ENCODE measurements at places on chromosomes 3 and 15.

- peak; percentile 53 for DNase-seq
These were observed 8.7 kb downstream of the DISP2 start for GRCh38 chr15:40366457-40367370.

GRCh38 chr15:81133782-81134461, at the start of gene CFAP161:
CFAP161 (plus strand) TSS chr15:81134270; CDS start chr15:81134330, 60 bp downstream.
- DNase-seq, result peak; percentile 81

DNA sequence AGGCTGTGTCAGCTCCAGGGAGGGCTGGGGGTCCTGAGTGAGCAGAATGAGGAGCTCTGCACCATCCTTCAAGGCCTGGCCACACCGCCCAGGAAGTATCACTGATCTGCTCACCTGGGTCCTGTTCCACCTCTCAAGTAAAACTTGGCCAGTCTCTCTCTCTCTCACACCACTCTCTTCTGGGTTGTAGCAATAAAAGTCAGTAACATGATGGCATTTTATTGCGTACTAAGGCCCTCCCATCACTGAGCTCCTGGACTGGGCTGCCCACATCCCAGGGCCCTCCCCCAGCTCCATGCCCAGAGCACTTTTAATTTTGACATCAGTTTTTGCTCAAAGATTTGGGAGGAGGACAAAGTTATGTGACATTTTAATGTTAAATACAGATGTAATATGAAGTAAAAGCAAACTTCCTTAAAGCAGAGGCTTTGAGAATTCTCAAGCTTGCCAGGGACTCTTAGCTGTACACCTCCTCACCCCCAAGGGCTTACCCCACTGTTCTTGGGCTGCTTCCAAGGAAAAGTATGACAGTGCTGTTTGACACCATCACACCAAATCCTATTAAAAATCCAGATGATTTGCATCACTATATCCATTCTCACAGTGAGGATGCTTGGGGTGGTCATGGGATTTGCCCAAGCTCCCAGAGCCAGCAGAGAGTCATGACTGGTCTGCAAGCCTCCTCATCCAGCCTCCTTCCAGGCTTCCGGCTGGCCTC, 105.1 kb upstream of the SLCO2A1 start:
- no peak for DNase-seq

DNA sequence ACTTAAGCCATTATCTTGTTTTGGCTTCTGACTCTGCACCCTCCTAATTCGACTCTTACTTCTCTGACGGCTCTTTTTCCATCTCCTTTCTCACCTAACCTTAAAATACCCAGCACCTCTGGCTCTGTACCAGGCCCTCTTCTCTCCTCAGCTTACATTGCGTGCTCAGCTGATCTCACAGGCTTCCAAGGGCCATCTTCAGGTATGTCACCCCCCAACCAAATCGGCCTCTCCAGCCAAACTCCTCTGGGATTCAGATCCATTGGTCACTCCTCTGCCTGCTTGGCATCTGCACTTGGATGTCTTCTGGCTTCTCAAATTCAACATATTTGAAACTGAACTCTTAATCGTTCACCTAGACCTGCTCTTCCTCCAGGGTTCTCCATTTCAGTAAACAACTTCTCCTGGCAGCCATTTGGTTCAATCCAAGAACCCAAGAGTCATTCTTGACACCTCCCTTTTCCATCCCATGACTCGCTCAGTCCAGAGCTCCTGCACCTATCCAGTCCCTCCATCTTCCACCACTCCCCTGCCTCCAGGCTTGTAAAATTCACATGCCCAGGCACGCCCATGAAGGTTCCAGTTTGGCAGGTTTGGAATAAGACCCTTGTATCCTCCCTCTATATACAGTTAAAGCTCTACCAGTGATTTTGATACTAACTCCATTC, 35.2 kb upstream of the SLC41A3 start:
- DNase-seq, result no peak

Measured in osteoblast (primary cell).